ENCODE measurements at places on chromosomes 3 and 15.

DNA sequence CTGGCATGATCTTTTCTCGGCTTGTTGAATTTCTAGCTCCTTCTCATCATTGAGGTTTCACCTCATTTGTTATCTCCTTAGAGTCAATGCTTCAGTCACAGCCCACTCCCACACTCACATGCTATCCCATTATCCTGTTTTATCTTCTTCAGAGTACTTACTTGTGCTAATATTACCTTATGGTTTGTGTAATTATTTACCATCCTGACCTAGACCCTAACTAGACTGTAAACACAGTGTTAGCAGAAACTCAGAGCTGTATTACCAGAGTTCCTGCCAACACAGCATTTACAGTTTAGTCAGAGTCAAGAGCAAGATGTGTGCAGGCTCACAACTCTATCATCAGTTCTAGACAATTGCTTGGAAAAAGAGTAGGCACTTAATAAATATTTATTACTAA is 144.7 kb downstream of the OTOL1 start:
- DNase-seq, result no peak

GRCh38 chr15:65896236-65896635 is 26.9 kb downstream of the RAB11A start:
- DNase-seq, result no peak

DNA sequence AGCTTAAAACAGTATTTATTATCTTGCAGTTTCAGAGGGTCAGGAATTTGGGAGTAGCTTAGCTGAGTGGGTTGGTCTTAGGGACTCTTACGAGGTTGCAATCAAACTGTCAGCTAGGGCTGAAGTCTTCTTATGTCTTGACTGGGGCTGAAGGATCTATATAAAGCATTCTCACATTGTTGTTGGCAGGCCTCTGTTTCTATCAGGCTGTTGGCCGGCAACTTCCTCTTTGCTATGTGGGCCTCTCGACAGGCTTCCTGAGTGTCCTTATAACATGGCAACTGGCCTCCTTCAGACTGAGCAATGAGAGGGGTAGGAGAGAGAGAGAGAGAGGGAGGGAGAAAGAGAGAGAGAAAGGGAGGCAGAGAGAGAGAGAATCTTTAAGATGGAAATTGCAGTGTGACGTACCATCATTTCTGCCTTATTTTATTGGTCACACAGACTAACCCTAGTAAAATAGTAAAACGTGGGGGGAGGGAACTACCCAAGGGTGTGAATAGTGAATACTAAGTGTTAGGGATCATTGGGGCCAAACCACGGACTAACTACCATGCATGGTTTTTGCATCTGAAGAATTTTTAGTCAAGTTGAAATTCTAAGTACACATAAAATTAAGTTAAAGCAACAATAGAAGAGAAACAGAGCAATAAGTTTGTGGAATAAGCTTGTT is 16.1 kb downstream of the FGF7 start:
- no peak for DNase-seq

GRCh38 chr3:25142609-25143355 is 285.3 kb upstream of the RARB start:
- no peak for DNase-seq

GRCh38 chr3:14429640-14430039 is 27.2 kb downstream of the SLC6A6 start:
- DNase-seq, result no peak

GRCh38 chr3:107986505-107986904 is 104.3 kb downstream of the CD47 start:
- no peak for DNase-seq

DNA sequence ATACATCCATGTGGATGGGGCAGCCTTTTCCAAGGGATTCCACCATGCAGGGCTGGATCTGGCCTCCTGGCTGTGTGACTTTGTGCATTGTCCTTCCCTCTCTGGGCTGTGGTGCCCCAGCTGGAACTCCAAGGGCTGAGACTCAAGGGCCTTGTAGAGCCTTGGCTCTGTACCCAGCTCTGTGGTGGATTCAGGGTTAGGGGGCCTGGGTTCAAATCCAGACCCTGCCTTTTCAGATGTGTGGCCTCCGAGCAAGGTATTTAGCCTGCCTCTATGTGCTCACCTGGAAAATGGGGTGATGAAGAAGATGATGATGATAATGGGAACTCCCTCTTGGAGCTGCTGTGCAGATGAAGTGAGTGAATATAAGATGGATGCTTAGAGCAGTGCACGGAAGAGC is 161.9 kb downstream of the WNT7A start:
- no peak for DNase-seq

- DNase-seq, result no peak
These were observed 160.7 kb upstream of the MCTP2 start for GRCh38 chr15:94070356-94071295.

GRCh38 chr3:111156517-111156916 is 84.9 kb downstream of the NECTIN3 start:
- no peak for DNase-seq

GRCh38 chr3:187838016-187838540 is 92.8 kb upstream of the BCL6 start:
- no peak for DNase-seq

GRCh38 chr15:20294651-20295237 is 246.9 kb downstream of the GOLGA6L6 start:
- DNase-seq, result no peak

GRCh38 chr3:50100956-50101845 is 12.5 kb downstream of the RBM5 start:
- DNase-seq, result no peak

DNA sequence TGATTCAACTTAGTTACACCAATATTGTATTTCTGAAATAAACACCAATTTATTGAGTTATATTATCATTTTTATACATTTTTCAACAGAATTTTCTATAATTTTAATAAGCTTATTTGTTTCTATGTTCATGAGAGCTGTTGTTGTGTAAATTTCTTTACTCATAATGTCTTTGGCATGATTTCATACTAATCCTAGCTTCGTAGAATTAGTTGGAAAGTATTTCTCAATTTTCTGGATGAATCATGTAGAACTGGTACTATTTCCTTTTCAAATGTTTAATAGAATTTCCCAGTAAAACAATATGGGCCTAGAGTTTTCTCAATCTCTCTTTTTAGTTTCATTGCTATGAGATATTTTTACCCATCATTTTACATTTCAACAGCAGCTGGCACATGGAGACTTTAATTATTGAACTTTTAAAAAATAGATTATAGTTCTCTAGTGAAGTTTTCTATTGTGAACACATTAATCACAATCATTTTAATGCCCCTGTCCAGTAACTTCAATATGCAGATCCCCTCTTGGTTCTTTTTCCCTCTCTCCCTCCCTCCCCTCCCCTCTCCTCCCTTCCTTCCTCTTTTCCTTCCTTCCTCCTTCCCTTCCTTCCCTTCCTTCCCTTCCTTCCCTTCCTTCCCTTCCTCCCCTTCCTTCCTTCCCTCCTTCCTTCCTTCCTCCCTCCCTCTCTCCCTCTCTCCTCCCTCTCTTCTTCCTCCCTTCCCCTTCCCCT is 1357.1 kb downstream of the ZPLD1 start:
- no peak for DNase-seq

- no peak for DNase-seq
These were observed 279.7 kb downstream of the MECOM start for GRCh38 chr3:169383770-169384169.

DNA sequence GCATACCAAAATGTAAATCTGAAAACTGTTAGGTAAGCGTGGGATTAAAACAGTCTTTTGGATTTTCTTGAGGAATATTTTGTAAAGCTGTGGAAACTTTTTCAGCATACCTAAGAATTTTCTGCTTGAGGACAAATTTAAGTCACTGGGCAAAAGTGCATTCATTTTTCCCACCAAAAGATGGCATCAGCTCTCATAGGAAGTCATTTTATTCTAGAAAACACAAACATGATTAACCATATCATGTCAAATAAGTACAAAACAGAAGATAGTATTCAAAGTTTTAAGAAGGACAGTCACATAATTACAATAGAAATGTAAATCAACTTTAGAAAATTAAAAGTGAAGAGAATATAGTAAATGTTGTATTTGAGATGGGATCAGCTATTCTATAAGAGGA is 63.5 kb downstream of the SLC49A4 start:
- DNase-seq, result no peak

DNA sequence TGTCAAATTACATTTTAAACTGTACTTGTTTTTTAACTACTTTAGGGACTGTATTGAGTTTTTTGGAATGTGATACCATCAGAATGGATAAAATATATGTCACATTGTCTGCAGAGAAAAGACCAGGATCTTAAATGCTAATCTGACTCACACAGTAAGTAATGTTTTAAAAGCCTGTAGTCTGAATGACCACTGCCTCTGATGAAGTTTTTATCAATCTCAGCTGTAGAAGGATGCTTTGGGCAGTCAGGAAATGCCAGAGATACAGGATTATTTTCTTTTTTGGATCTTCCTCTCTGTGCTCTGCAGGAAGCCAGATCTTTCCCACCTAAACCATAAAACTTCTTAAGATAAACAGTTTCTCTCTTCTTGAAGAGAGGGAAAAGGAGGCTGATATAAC is 73.1 kb upstream of the PRTG start:
- DNase-seq, result no peak

GRCh38 chr3:159872374-159873109 is 116.1 kb upstream of the IL12A start:
- DNase-seq, result no peak

DNA sequence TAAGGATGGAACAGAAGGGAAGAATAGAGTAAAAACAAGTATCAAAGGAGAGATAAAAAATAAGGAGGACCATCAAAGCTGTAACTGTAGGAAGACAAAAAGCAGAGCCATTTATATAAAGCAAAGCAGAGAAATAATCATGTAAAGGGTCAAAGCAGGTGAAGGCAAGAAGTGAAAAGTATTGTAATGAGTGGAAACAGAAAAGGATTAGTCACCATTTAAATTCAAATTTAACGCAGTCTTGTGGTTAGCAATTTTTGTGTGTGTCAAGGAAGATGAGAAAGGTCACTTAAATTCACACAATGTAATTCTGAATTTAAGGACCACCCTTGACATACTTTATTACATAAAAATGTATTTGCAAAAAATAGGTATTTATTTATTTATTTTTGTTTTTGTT is 567.8 kb downstream of the ROBO1 start:
- no peak for DNase-seq

DNA sequence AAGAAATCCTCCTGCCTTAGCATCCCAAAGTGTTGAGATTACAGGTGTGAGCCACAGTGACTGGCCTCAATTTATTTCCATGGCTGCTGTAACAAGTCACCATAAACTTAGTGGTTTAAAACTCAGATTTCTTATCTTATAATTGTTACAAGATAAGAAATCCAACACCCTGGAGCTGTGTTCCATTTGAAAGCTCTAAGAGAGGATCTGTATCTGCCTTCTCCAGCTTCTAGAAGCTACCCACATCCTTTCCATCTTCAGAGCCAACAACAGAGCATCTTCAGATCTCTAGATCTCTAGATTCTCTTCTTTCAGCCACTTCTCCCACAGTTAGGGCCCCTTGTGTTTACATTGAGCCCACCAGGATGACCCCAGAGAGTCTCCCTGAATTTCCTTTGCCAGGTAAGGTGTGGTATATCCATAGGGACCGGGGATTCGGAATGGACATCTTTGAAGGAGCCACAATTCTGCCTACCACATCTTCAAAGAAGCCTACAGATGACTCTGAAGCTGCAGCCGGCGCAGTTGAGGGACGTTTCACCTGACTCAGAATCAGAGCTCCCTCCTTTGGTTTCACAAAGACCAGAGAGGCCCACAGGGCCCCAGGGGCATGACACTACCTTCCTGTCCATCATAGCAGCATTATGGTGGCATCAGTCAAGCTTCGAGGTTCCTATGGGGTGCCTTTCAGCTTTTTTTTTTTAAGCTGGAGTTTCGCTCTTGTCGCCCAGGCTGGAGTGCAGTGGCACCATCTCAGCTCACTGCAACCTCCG is 87.0 kb upstream of the IGF1R start:
- no peak for DNase-seq

DNA sequence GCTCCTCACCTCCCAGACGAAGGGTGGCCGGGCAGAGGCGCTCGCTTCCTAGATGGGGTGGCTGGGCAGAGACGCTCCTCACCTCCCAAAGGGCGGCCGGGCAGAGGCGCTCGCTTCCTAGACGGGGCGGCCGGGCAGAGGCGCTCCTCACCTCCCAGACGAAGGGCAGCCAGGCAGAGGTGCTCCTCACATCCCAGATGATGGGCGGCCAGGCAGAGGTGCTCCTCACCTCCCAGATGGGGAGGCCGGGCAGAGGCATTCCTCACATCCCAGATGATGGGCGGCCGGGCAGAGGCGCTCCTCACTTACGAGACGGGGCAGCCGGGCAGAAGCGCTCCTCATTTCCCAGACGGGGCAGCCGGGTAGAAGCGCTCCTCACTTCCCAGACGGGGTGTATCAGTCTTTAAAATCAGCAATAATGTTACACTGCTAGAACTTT is 19.4 kb upstream of the CCNL1 start:
- DNase-seq, result no peak

DNA sequence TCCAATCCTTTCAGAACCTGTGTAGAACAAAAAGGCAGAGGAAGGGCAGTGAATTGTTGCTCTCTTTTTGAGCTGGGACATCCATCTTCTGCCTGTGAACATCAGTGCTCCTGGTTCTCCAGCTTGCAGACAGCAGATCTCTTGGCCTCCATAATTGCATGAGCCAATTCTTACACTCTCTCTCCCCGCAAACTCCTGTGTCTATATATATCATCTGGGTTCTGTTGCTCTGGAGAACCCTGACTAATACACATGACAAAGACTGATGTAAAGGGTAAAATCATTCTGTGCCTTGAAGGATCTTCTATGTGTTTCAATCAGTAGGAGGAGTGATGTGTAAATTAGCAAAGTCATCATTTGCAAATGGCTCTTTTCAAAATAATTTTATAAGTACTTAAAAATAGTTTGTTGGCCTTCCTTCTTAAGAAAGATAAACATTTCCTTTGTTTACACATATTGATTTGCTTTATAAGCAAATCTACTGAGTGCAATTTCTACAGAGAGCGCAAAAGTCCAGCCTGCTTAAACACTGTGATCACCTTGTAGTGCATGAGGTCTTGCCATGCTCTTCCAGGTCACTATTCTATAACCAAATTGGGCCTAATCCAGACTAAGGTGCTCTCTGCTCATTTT is 154.9 kb upstream of the ANKRD28 start:
- DNase-seq, result no peak

DNA sequence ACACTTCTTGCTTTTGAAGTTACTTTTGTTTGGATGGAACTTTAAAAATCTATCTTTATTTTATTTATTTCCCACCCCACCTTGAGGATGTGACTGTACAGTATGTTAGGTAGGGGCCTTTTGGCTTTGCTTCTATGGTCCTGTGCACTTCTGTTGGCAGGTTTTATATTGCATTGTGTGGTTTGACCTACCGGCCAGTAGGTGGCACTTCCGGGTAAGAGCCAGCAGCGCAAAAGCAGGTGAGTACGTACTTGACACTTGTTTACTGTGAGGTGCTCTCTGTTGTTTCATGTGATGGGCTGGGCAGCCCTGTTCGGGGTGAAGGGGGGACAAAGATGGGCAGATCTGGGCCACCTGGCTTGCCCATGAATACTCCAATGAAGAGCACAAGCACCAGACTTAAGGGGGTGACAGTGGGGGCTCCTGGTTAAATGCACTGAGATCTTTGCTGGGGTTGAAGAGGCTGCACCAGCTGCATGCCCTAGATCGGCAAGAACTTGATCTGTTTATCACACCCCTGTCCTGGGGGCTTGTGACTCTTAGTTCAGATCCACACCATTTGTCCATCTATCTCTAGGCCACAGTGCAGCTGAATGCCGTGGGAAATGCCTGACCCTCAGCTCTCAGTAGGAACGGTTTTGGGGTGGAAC is 131.6 kb downstream of the NLGN1 start:
- no peak for DNase-seq

GRCh38 chr3:159850481-159850880 is 138.2 kb upstream of the IL12A start:
- DNase-seq, result no peak

GRCh38 chr3:147361454-147362420 is 44.6 kb downstream of the ZIC4 start:
- DNase-seq, result peak; percentile 31
